ENCODE measurements at places on chromosomes 7 and 10. TPM values are rescaled to one million over a fixed set of nuclear protein-coding genes. Genes with fewer than 3 reads are reported as not detected.

GRCh38 chr7:102973096-102973802 lies 60.4 kb downstream of the LRRC17 start:
- DNase-seq: no peak

Gene IMMP2L
- 28.1 TPM for total RNA-seq

DNA sequence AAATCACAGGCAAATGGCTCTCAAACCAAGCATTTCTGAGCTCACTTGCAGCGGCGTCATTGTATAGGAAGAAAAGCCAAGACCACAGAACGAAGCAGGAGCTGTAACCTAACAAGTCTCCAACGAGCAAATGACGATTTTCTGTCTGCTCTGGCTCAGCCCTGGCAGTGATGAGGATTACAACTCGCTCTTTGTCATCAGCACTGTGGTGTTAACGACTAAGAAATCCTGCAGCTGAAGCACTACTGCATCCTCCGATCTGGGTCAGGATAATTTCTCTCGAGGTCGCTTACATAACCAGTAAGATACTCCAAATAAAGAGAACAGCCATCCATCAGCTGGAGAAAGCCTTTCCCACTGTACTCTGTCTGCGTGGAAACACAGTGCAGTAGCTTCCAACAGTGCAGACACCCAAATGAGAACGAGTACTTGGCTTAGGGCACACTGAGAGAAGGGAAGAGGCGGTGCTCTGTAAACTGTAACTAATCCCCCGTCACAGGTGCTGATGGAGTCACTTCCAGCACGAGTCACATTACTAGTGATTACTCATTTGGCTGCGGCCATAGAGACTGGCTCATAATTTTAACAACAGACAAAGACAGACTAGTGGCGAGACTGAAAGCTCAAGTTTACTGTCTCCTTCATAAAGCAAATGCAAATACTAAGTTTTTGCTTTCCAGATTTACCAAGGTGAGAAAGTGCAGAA lies 135.8 kb downstream of the NRBF2 start:
- peak; percentile 97 for DNase-seq

DNA sequence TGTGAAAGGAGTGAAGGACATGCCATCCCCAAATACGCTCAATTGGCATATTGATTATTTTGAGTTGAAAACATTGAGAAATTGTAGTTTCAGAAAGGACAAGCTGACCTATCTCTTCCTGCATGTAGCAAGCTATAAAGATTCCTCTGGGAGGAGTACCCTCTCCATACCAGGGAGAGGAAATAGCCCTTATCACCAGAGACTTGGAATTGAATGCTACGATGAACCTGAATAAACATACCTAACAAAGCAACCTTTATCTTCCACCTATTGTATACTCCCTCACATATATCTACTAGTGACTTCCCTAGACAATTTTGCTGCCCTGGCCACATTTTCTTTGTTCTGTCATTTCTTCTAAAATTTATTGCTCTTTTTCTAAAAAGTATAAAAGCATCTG lies 150.2 kb upstream of the EEPD1 start:
- no peak for DNase-seq

DNA sequence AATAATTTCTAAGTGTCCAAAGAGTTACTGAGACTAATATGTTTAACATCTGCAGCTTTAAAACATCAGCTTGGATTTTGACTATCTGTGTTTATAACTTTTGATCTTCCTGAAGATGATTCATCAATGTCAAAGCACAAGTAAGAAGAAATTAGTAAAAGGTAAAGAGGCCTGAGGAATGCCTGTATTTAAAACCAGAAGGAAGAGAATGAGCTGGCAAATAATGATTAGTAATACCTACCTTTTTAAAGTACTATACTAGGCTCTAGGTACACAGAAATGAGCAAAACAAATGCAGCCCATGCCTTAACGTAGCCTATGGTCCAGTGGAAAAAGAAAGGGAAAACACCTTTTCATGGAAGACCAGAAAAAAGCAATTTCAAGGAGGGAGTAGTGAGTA lies 158.0 kb downstream of the KCND2 start:
- no peak for DNase-seq

DNA sequence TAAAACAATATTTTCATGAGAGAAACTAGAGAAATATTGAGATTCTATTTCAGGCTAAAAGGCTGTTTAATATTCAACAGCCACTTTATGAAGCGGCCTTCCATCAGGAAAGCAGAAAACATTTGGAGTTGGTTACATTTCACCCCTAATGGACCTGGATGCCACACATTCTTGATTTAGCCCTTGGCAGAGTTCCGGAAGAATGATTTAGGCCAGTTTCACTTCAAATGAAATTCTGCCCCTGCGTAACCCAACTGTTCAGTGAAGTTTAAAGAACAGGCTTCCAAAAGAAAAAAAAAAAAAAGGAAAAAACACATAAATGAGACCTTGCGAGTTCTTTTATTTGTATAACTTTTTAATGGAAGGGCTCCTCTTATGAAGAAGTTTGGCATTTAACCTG lies 239.2 kb upstream of the AKR1E2 start:
- DNase-seq: no peak

Gene PDZD7
- total RNA-seq: 0.58 TPM

Gene SKIDA1
- total RNA-seq: 0.56 TPM

DNA sequence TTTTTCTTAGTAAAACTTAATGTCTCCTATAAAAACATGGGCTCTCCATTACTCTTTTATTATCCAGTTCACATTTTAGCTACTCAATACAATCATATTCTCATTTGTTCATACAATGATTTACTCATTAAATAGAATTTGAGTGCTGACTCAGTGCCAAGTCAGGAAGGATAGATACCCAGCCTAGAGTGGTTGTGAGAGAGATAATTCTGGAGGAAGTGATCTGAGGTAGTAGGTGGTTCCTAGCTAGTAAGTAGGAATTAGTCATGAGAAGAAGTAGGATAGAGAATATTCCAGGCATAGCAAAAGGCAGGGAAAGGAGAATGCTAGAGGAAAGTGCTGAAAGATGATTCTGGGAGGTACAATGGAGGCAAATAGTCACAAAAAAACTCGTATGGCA lies 133.5 kb upstream of the MBL2 start:
- DNase-seq: no peak

Gene KLF14
- not detected for total RNA-seq

DNA sequence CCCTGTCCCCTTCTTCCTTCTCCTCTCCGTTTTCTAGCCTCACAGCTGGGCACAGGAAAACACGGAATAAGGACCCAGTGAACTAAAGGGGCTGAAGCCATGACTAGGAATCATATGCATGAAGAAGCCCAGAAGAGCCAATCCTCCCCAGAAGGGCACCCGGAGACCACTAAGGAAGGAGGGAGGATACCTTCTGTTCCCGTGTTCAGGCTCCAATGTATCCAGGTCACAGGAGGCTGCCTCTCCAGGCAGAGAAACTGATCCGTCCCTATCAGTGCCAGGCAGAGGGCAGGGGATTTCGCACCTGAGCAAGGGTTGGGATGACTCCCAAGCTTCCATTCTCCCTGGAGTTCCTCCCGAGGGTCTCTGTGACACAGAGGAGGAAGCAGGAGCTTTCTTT lies 246.6 kb downstream of the SNX10 start:
- no peak for DNase-seq

DNA sequence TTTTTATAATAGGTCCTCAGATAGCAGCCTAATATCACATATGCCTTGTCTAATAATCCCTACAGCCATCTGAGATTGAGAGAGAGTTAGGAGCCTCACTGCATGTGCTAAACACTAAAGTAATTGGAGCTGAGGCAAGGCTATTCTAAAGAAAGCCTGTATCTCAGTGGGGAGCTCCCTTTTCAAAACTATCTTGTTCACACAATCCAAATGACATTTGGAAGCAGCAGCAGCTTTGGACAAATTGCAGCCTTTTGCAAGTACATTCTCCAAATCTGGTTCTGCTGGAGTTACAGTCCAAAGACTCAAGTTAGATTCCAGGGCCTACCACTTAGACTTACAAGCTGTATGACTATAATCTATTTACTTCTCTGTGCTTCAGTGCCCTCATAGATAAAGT lies 104.5 kb downstream of the MACC1 start:
- no peak for DNase-seq

DNA sequence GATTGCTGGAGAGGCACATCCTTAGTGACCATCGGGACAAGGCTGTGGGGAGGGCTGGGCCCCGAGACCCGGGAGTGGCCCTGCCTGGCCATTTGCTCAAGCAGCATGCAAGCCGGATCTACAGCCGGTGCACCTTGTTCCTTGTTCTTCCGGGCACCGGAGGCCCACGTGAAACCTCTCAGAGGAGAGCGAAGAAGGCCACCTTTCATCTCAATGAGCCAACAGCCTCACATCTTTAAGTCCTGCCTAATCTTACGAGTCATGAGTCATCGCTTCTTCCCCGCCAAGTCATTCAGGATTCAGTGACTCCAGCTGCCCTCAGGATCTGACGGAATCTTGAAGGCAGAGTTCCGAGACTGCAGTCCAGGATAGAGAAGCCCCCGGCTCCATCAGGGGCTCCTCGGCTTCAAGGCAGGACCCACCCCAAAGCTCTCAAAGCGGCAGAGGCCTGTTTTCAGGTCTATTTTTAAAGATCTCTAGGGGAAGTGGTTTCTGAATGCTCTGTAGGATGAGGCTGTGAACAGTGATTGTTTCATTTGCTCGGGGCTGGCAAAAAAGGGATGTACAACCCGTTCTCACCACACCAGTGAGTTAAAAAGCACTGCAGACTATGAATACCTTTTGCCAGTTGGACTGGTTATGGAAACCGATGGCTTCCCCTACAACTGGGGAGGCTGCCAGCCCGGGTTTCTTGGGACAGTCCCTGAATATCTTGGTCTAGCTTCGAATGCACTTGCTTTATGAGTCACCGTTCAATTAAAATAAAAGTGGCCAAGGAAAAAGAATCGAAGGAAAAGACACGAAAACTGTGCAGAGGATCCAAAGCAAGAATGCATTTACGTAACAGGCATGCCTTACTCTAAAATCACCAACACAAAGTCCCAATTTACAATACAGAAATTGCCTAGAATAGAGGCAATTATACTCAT lies 57.2 kb upstream of the ECHDC3 start:
- DNase-seq: peak; percentile 91

Gene SPDYE6
- total RNA-seq: not detected

DNA sequence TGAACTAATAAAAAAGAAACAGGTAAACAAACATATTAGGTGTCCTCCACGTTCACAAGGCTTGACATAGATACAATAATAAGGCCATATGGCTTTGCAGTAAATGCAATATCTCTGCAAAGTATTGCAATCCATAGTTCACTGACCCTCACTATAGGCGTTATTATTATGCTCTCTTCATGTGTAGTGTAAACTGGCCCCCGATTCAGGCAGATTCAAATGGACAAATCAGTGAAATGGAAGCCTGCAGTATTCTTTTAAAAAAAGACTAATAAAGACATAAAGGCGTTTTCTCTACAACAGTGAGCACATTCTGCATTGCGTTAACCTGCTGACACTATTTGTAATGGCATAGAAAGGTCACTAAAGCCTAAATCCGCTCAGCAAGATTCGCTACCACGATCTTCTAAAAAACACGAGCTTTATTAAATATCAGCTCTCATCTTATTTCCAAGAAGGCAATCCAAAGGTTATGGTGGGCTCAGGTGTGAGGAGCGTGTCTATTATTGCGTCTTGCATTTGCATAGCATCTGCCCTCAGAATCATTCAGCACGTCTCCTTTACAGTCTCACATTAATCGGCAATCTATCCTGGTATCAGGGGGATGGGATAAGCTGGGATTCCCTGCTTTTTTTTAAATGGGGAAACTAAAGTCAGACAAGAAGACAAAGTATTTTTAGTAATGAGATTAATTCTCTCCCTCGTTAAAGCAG lies 36.2 kb downstream of the FRMD4A start:
- DNase-seq: no peak

Measured in MCF 10A (cell line).